Left lobe of liver (tissue), 2 donors: ENCODE measurements at places on chromosomes 16 and 17.

- DNase-seq = no peak
Measured at GRCh38 chr16:86447228-86447627, 63.1 kb upstream of the FOXF1 start.

DNA sequence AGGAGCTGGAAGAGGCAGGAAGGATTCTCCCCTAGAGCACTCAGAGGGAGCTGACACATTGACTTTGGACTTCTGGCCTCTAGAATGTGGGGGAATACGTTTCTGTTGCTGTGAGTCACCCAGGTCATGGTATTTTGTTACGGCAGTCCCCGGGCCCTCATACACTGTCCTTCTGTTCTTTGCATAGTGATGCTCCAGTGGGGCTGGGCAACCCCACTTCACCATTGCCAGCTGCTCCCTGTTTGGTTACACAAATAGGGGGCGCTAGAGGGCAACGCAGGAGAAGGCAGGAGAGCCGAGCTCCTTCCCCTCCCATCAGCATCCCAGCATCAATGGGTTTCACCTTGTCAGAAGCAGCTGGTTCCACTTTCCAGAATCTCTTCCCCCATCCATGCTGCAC, 257.7 kb upstream of the FOXF1 start:
- no peak for DNase-seq

DNA sequence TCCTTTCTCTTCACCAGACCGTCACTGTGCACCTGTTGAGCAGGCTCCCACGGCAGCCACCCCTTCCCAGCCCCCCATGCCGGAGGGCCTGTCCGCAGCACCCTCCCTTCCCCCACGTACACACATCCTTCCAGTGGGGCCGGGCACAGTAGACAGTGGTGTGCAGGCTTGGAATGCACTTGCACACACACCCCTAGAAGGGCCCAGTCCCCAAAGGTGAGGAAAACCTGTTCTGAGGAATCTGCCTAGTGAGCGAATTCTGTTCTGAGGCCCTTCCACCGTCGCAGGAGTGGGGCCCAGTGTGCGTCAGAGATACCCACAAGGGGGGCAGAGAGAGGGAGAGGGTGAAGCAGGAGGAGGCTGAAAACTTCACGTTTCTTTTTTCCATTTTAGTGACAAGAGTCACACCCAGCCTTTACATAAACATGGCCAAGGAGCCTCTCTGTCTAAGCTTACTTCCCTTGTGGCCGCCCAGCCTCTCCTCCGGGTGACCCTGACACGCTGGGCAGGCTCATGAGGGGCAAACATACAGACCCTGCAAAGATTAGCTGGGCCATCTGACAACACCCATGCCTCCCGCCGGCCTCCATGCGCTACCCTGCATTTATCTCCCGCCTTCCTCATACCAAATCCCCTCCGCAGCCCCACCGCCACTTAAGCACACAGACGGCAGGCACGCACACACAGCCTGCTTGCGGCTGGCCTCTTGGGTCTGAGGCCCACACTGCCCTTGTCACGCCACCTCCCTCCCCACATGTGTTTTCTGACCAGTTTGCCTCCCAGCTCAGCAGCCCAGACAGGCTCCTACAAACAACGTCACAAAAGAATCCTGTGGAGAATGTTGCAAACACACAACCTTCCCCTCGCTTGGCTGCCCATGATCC, 1.8 kb downstream of the ZBTB4 start:
- no peak for DNase-seq

- DNase-seq = no peak
Measured at GRCh38 chr16:3193221-3194212, 5.5 kb downstream of the OR1F1 start.

DNA sequence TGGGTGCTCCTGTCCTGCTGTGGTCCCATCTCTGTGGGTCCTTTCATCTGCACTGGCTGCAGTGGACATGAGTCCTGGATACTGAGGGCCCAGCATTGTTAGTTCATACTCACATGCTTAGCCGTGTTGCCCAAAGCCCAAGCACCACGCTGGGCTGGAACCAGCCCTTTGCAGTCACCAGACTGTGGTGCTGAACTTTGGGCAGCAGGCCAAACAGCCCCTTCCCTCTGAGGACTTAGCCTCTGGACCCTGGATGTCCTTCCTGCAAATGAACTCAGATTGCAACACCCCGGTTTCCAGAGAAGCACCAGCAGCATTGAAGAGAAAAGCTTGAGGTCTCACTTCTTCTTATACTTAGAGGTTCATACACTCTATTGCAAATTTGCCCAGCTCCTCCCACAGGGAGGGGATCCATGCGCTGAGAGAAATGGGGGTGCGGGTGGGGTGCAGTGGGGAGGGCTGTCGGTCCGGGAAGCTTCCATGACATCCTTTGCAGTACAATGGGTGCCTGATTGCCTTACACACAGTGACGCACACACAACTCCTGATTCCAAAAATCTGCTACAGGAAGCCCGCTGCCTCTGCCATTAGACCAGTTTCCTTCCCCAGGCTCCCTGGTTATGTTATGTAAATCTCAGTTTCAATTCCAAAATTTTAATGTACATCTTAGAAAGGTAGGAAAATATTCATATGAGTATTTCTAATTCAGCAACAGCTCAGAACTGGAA, 65.8 kb downstream of the RGS9 start:
- no peak for DNase-seq

DNA sequence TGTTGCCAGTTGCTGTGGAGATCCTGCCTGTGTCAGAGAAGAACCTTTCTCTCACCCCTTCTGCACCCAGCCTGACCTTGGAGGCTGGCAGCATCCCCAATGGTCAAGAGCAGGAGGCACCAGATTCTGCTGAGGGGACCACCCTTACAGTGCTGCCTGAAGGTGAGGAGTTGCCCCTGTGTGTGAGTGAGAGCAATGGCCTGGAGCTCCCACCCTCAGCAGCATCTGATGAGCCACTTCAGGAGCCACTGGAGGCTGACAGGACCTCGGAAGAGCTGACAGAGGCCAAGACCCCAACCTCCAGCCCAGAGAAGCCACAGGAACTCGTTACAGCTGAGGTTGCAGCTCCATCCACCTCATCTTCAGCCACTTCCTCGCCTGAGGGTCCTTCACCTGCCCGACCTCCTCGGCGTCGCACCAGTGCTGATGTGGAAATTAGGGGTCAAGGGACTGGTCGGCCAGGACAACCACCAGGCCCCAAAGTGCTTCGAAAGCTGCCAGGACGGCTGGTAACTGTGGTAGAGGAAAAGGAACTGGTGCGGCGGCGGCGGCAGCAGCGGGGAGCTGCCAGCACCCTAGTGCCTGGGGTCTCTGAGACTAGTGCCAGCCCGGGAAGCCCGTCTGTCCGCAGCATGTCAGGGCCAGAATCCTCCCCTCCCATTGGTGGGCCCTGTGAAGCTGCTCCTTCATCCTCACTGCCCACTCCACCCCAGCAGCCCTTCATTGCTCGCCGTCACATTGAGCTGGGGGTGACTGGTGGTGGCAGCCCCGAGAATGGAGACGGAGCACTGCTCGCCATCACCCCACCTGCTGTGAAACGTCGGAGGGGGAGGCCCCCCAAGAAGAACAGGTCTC, 10.2 kb upstream of the PHKG2 start:
- no peak for DNase-seq

GRCh38 chr17:69960755-69961154, 114.3 kb upstream of the KCNJ16 start:
- DNase-seq = no peak

DNA sequence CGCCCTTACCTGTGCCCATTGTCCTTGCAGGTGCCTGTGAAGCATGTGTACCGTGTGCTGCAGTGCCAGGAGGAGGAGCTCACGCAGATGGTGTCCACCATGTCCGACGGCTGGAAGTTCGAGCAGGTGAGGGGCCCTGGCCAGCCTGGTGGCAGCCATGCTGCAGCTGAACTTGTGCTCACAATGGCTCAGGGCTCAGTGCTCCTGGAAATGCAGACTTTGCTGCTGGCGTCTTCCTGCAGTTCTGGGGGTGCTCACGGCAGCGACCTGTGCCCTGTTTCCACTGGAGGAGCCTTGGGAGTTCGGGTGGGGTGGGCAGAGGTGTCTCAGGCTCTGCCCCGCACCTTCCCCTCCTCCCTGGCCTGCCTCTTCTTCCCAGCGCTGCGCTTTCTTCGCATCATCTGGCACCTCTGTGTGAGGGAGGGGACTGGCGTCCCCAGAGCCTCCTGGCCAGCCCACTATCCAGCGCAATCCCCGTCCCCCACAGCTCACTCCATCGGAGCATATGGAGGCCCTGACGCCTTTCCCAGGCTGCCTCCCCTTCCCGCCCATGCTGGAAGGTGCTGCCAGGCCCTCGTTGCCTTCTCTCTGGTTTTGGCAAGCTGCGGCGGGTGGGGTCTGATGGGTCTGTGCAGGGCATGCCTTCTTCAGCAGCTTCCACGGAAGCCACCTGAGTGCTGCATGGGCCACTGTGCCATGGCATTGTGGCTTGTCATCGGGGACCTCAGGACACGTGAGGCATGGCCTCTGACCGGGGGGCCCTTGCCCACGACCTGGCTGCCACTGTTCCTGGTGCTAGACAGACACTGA, 17.7 kb downstream of the KCTD5 start:
- no peak for DNase-seq

DNA sequence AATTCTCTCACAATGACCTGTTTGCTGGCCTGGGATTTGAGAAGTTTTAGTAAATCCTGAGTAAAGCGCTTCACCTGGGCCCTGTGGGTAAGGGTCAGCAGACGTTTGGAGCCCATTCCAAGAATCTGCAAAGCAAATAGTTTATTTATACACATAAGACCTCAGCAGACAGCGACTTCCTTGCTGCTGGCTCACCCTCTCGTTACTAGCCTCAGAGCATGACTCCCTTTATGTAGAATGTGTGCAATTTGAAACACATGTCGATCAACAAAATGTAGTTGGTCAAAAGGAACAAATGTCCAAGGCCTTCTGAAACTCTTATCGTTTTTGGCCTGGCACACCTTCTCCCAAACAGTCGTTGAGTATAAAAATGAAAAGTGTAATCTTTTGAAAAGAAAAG, 31.3 kb downstream of the MARF1 start:
- no peak for DNase-seq

DNA sequence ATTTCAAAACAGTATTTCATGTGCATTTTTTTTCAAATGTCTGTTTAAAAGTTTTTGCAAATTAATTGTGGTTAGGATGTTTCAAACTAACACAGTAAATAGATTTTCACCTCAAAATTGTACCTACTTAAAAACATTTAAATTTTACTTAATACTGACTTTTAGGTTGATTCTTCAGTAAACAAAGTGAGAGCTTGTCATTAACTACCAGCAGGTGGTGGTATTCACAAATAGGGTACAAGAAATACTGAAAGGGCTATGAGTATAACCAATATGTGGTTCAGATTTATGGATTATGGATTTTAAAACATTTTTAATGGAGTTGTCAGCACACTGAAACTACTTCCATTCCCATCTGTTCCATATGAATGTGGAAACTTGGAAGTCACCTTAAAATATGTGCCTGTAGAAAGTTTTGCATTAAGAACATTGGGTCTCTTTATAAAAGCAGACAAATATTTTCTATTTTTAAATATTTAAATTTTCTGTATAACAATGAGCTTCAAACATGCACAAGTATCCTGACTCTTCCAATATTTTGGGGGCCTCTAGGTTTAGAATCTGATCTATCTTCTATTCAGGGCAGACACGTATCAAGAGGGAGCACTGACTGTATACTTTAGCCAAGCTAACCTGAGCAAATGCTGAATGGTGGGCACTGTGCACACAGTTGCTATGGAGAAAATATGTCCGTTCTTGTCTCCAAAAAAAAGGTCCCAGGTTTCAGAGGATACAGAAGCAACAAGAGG, 155.6 kb downstream of the SNX11 start:
- no peak for DNase-seq

- no peak for DNase-seq
Measured at GRCh38 chr17:82938486-82938872, 98.7 kb upstream of the ZNF750 start.

DNA sequence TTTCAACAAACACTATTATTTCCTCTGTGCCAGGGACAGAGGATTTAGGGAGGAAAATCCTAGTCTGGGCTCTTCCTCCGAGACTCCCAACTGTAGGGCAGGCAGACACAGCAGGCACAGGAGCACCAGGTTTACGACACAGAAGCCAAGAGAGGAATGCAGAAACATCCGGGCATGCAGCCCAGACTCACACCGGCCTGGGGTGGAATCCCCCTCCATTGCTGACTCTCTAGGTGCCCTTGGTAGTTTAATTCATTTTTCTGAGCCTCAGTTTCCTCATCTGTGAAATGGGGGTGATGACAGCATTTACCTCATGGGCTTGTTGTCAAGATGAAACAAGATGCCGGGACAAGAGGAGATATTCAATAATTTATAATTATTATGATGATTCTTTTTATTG, 14.9 kb downstream of the CA4 start:
- DNase-seq = no peak

DNA sequence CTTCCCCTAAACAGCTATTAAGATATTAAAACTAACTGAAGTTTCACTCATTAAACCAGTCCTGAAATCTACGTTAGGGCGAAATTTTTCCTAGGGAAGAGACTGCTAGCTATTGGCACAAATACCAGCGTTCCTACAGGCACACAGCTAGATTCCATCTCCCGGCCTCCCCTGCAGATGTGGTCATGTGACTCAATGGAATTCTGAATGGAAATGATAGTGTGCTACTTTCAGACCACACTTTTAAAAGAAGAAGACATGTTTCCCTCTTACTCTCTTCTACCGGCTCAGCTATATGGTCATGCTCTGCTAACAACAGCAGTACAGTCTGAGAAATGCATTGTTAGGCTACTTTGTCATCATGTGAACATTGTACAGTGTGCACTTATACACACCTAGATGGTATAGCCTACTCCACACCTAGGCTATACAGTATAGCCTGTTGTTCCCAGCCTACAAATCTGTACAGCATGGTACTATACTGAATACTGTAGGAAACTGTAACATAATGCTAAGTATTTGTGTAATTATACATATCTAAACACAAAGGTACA, 31.4 kb downstream of the OGFOD1 start:
- DNase-seq = no peak

GRCh38 chr16:4123616-4124300, 7.5 kb upstream of the ADCY9 start:
- DNase-seq = no peak

- DNase-seq = no peak
Measured at GRCh38 chr16:86353948-86354347, 156.4 kb upstream of the FOXF1 start.

DNA sequence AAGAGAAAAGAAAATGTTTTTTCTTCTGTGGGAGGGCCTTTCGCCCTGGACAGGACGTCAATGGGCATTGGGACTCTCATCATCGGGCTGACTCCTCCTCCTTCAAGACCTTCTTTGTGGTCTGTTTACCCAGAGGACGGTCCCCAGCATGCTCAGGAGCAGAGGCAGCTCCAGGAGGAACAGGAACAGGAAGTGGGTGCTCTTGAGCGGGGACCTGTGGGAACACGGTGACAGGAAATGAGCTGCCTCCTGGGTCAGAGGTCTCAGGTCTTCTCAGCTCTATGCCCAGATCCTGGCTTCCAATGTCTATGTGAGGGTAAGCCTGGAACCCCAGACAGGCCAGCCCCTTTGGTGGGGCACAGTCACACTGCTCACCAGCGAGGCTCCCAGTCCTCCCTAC, 12.2 kb downstream of the CD300LD start:
- no peak for DNase-seq

DNA sequence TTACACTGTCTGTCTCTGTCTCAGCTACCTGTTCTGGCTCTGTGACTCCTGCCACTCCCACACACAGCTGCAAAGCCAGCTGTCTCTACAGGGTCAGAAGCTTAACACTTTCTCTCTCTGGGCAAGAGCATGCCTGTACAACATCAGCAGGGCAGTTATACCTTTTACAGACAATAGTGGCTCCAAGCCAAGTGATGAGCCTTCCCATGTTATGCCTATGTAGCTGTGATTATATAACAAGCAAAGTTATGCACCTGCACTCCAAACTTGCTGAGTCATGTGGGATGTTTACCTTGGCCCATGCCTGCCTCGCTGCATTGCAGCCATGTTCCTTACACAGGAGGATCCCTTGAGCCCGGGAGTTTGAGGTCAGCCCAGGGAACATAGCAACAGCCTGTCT, 31.8 kb upstream of the APPBP2 start:
- no peak for DNase-seq
